ENCODE measurements at places on chromosomes 5 and 9.

DNA sequence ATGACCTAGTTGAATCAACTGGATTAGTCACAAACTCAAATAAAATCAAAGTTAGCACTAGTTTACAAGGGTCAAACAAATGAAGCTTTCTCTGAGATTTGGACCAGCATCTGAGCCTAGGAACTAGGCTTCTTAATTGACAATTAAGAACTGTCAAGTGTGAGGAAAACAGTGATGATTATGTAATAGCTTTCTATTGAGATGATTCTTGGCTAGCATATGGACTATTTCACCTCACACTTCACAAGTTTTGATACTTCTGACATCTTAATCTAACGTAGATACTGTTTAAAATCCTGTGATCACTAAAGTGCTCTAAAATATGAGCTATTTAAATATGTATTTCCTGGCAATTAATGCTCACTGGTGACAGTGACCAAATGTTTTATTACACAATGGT is 542.9 kb downstream of the EFNA5 start:
- no peak for DNase-seq

- DNase-seq = no peak
Measured at GRCh38 chr9:5041390-5042115, 56.5 kb downstream of the JAK2 start.

DNA sequence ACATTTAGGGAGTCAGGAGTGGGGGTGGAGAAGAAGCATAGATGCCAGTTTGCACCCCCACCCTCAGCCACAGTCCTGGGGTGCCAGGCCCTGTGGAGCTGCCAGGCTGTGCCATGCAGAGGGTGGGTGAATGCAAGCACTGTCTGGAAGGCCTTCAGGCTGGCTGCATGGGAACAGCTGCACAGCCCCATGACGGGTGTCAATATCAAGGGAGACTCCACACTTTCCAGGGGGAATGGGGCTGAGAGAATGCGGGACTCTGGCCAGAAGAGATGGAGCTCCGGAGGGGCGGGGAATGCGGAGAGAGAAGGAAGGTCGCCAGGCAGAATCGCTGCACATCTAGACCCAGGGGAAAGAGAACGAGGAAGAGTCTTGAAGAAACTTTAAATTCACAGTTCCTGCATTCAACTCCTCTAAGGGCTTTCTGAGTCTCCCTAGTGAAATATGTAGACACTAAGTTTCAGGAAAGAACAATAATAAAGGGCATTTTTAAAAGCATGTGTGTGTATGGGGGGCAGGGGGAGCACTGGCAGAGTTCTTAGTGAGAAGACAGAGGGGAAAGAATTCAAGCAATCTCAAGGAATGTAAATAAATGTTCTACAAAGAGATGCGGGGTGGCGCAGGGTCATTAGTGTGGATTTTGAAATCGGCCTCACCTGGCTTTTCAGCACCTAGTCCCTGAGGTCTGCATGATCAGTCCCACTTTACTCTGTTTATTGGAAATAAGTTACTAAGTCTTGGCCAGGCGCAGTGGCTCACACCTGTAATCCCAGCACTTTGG is 59.1 kb downstream of the BOD1 start:
- DNase-seq = no peak

DNA sequence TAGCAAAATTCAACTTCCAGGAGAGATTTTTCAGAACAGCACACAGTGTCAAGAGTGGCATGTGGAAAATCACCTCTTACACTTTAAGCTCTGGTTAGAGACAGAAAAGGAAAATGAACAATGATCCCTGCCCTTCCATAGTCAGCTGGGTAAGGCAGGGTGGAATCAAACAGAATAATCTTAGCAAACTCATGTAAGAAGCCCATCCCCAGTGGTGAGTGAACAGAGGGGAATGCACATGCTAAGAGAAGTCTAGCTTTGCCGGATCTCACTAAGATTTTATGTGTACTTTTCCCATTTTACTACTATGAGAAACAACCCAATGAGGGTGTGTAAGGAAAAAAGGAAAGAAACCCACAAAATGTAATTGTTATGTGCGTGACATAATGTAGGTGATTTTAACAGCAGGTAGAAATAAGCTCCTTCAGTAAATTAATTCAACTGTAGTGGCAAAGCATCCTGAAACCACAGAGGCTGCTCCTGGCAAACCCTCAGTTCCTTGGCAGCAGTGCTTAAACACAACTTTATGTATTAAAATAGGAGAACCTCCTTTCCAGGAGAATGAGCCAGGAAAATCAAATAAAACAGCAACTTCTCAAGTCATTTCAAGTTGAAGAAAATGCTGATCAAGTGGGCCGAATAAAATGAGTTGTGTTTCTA is 366.0 kb upstream of the TRPC7 start:
- DNase-seq = no peak

DNA sequence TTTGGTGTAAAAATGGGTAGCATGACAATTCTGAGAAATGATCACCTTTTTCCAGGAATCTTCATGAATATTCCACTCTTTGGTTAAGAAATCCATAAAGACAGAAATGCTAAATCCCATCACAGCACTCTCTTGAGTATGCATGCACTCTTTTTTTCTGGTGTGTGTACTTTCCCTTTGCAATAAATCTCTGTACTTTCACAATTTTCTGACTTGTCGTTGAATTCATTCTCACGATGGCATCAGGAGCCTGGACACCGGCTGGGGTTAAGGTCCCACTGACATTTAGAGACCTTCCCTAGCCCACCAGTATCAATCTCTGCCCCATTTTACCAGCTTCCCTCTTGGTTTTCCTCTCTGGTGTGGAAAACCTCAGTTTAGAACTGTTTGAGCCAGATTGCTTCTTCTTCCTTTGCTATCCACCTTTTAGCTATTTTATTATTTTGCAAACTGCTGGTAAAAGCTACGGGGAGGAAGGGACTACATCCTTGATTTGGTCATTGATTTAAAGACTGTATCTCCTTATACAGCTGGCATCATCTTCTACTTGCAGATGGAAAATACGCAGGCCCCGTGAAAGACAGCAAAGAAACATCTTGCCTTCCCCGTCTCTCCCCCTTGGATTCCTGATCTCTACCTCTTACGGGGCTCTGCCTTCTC is 59.9 kb upstream of the ZFR start:
- DNase-seq = no peak

- no peak for DNase-seq
Measured at GRCh38 chr5:40021007-40021406, 596.2 kb upstream of the DAB2 start.

DNA sequence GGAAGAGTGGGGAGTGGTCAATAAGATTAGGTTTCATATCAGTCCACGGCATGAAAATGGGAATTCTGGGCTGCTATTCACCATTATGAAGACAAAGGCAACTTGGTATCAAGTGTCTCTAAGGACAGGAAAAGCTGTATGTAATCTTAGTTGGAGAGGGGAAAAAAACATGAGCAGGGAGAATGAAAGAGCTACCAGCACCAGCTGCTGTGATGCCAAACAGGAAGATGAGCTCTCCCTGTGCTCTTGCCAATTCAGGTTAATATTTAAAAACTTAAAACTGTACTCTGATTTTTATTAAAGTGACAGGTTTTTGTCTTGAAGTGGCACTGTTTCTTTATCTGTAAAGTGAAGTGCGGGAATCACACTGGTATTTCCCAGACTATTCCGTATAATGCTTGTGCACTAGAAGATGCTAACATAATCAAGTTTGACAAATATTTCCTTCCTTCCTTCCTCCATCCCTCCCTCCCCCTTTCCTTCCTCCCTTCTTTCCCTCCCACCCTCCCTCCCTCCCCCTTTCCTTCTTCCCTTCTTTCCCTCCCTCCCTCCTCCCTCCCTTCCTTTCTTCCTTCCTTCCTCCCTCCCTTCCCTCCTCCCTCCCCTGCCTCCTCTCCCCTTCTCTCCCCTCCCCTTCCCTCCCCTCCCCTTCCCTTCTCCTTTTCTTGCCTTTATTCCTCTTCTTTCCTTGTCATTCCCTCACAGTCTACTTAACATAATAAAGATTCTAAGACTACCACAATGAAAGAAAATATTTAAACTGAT is 1383.0 kb upstream of the C9orf72 start:
- no peak for DNase-seq

DNA sequence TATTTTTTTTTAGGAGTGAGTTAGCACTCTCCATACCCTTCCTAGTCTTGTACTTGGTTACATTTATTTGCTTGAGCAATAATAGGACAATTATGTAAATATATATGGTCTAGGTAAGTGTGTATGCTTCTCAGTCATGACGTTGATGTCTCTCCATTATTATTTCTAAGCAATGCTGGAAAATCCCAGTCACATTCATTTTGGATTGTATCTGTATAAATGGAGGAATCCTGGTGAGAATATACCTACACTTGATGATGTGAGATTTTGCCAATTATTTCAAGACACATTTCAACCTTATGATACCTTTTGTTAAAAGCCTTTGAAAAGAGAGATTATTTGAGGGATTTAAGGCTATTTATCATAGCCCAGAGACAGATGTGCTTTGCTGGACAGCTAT is 2244.5 kb upstream of the WWC1 start:
- no peak for DNase-seq

GRCh38 chr5:136141561-136141960 is 8.9 kb downstream of the SMAD5 start:
- no peak for DNase-seq

GRCh38 chr9:105359892-105360291 is 87.9 kb upstream of the FSD1L start:
- no peak for DNase-seq

- no peak for DNase-seq
Measured at GRCh38 chr5:133149345-133149744, 97.5 kb downstream of the HSPA4 start.

DNA sequence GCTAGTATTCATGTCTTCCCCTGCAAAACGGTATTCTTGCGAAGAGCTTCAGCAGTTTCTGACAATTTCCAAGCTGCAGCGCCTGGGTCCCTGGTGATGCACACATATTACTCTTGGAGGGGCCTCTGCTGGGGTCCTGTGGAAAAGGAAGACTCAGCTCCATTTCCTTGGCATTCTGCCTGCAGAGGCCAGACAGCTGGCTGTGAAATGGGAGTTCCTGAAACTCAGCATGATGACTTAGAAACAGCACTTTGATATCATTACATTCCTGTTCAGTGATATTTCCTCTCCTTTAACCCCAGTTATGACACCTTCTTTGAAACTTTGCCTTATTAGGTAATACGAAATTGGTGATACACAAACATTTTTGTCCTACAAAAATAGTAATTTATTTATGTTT is 98.5 kb downstream of the APBA1 start:
- DNase-seq = no peak

- no peak for DNase-seq
Measured at GRCh38 chr9:121778252-121779225, 127.1 kb downstream of the DAB2IP start.

- no peak for DNase-seq
Measured at GRCh38 chr9:128577206-128577605, 24.8 kb downstream of the SPTAN1 start.

- DNase-seq = no peak
Measured at GRCh38 chr9:133738640-133739225, 581 bp upstream of the SARDH start.

DNA sequence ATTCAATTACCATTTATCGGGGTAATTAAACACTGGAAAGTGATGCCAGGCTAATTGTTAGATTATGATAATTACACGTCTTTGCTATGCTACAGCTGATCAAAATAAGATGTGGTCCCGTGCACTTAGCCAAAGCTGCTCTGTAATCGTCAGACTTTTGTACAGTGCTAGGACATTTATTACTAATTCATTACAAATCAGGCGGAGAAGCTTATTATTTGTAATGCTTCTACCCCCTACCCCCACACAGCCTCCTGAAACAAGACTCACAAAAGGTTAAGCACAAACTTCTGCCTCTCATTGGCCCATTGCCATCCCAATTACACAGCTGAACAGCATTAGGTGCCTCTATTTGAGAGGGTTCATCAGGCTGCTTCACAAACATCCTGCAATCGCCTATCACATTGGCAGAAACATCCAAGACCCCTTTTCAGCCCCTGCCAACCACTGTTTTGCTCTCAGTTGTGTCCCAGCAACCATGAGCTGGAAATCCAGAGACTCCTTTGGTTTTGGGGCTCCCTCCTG is 232.7 kb downstream of the EFNA5 start:
- no peak for DNase-seq

DNA sequence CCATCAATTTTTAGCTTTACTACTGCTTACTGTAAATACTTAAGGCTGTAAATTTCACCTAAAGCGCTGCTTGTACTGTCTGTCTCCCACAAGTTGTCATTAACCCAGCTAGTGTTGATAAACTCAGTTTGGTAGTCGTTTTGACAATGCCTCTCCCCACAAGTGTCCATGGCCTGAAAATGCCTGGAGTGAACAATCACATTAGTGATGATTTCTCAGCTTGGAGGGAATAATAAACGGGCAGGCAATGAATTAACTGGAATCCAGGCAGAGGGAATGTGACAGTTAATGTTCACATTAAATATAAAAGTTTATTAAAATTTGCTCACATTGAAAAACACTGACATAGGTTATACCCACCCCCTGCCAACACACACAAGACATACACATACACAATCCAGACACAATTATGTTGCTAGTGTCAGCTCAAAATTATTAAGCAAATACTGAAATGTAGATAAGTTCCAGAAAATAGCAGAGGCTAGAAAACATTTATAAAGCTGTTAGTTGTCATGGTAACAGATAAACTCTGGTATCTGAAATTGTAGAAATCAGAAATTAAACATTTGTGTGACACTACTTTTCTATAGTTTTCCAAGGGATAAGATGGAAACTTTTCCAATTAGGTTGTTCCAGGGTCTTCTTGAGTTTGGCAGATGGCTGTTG is 341.9 kb downstream of the DIRAS2 start:
- DNase-seq = no peak

GRCh38 chr5:148208226-148208625 is 5.4 kb downstream of the SPINK6 start:
- no peak for DNase-seq

GRCh38 chr5:169020102-169020501 is 280.8 kb downstream of the SLIT3 start:
- DNase-seq = no peak

DNA sequence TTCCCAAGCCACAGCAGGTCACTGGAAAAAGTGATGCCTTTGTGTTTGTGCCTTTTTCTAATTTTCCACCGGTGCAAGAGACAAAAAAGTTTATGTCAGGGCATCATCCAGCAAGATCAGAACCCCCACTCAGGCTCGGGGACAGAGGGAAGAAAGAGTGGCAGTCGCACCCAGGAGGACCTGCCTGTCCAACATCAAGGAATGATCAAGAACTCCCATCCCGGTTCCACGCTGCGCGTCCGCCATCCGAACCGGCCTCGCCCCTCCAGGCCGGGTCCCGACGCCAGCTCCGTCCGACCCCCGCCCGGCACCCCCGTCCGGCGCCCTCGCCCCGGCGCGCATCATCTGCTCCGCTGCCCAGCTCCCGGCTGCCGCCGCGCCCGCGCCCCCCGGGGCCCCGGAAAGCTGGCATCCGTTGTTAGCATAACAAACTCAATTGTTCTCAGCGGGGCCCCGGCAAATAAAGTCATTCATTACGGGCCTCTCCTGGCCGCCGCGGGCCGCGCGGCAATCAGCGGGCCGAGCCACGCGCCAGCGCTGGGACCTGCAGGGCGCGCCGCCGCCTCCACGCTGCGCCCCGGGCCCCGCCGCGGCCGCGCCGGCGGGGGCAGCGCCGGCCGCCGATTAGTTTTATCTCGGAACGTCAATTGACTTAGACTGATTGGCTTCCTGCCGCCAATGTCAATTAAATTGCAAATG is 48.1 kb downstream of the PAX5 start:
- DNase-seq = no peak

- no peak for DNase-seq
Measured at GRCh38 chr5:176405656-176406435, 10.5 kb downstream of the CLTB start.

Measured in NCI-H526 (cell line).